AG09309 (cell line): ENCODE measurements at places on chromosomes 2 and 18.

DNA sequence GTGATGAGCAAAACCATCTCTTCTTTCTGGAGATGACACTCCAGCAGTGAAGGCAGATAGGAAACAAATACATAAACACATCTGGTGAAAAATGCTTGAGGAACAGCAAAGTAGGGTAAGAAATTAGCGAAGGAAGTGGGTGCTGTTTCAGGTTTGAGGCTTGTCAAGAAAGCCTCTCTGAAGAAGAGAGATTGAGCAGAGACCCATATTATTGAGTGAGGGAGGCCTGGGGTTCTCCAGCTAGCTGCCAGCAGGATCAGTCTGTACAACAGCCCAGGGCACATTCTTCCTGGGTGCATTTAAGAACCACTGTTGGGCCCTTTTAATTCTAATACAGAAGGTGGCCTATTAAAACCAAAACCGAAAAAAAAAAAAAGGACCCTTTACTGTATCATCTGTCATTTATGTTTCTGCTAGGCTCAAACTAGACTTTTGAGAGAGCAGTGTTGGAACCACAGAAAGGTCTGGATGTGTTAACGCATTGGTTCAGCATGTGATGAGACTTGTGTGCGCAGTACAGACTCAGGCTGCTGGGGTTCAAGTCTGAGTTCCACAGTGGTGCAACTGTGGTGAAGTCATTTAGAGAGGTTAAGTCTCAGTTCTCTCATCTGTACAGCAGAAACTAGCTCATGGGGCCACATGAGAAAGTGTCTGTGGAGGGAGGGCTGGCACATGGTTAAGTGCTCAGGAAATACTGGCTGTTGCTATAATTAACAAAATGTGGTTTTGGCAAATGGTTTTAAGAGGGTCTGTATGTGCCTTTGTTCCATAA is 28.9 kb downstream of the MGAT5 start:
- DNase-seq = no peak

- DNase-seq = no peak
These were observed 183.1 kb downstream of the PID1 start for GRCh38 chr2:229087843-229088516.

DNA sequence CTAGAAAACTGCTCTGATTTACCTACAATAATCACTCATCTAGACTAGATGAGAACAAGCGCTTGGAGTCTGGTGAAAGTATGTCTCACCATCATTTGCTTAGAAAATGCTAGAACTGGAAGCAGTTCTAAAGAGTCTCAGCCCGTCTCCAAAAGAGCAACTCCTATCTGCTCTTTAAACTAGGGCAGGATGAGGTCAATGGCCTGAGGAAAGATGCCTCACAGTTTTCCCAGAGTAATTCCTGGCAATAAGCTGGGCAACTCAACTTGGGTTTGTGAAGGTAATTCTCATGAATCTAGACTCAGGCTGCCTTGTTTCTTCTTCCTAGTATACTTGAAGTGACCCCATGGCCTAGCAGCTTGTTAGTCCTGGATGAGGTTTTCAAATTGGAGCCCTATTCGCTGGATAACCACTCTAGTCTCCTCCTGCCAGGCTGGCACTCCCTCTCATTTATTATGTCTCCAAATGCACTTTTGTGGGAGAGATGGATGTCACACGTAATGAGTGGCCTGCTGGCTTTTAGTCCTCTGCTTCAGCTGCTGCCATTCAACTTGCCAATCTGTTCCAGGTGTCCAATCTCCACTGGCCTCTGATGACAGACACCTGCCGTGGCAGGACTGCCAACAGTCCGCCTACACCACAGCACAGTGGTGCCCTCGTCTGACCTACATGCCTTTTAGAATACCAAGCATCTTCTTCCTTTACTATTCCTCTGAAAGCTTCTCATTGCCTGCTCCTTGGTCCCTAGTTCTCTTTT is 80.9 kb downstream of the CABYR start:
- DNase-seq = no peak

DNA sequence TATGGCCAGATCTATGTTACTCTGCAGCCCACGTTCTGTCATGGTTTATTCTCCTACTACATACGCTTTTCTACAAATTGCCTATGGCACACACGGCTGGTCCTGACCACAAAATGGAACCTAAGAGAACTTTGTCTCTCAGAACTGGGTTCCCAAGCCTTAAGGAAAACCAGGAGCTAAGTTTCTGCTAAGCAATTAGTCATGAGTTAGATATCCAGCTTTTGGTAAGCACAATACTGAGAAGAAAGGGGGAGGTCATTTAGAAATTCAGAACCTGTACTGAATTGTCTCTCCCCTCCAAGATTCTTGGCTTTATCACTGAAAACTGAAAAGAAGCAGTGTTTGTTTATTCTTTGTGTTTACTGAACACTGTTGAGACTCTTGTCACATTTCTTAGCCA is 283.5 kb upstream of the TANK start:
- DNase-seq = no peak

DNA sequence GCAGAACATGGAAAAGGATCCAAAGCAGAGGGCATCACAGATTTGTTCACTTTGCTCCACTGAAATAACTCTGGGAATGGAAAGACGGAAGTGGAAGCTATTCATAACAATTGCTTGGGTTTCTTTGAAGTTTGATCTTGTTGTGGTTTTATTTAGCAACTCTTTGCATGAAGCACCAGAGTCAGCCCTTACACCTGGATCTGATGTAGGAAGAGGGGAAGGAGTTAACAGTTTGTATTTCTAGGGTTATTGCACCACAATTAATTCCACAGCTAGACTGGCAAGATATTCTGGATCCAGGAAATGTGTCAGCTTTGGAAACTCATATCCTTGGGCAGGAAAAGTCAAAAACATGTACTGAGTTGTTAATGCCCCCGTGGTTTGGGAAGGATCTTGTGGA is 1143.4 kb downstream of the CNTNAP5 start:
- DNase-seq = no peak

DNA sequence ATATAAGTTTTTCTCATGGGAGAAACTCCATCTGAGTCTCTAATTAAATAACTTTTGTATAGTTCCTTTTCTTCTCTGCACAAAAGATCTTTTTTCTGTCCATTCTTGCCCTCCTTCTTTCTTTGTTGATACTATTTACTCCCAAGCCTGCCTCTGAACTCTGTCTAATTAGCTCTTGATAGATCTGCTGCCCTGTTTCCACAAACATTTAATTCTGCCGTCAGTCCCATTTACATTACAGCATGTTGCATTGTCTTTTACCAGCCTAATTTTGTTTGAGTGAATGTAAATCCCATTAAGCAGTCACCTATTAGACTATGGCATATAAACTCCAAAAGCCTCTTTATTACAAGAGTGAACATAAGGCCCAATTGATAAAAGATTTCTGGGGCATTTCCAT is 254.4 kb downstream of the ERBB4 start:
- no peak for DNase-seq

GRCh38 chr2:209864716-209865295 is 93.2 kb downstream of the UNC80 start:
- DNase-seq = no peak

- DNase-seq = no peak
These were observed 4.6 kb downstream of the IL37 start for GRCh38 chr2:112915300-112916144.

GRCh38 chr2:146207417-146207816 is 1637.4 kb upstream of the ACVR2A start:
- DNase-seq = no peak

GRCh38 chr18:13273800-13274199 is 55.2 kb downstream of the LDLRAD4 start:
- DNase-seq = no peak

- no peak for DNase-seq
These were observed 124.3 kb downstream of the TMEM17 start for GRCh38 chr2:62381656-62382055.
